Large intestine (tissue), 12 donors: ENCODE measurements at places on chromosomes 7 and 10.

GRCh38 chr10:102431452-102432124, 786 bp downstream of the CUEDC2 start:
- no peak for DNase-seq

DNA sequence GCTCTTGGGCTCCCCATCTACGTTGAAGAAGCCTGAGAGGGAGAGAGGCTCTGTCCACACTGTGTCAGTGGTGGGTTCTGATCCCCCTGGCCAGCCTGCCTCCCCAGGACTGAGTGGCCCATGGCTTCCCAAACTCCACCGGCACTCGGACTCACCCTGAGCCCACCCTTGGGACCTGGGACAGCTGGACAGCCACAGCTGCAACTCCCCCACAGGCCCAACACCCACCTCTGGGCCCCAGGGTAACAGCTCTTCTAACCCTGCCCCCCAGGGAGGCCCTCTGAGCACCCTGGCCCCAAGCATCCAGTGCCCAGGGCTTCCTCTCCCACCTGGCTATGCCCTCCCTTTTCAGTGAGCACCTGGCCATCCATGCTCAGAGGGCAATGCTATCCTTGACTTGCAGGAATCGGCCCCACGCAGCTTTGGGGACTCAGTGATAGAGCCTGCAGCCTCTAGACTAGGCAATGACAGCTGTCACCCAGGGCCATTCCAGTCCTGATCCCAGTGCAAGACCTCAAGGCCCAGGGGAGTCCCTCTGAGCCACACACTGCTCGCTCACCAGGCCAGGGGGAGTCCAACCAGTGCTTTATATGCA, 17.9 kb downstream of the OGDHL start:
- DNase-seq = no peak

DNA sequence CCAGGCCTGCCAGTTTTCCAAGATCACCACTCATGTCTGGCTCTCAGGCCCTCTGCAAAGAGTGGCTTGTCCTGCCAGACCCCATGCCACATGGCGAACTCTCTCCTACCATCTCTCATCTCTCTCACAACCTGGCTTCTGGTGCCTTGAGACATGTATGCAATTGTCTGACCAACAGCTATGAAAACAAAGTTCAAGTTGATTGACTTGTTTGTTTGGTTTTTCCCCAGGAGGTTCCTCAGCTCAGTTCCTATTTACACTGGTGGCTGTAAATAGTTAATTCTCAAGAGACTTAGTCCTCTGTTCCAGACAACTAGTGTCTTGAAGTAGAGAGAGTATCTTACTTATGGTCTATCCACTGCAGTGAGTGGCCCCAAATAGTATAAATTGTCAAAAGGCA, 131.8 kb downstream of the SNX10 start:
- DNase-seq = no peak

DNA sequence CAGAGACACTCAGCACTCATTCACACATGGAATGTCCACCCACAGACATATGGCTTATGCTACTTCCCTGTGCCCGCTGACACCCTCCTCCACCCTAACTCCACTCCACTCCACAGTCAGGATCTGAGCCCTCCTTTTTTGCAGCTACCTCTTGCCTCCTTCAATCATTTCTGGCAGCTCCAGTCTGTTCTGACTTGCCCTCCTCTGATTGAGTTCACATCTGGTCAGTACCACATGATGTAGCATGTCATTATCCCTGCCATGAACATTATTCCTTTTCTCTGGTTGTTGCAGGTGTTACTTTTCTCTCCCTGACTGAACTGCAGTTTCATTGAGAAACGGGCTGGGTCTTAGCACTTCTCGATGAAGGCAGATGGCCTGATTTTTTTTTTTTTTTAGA, 130.1 kb upstream of the EGR2 start:
- no peak for DNase-seq

DNA sequence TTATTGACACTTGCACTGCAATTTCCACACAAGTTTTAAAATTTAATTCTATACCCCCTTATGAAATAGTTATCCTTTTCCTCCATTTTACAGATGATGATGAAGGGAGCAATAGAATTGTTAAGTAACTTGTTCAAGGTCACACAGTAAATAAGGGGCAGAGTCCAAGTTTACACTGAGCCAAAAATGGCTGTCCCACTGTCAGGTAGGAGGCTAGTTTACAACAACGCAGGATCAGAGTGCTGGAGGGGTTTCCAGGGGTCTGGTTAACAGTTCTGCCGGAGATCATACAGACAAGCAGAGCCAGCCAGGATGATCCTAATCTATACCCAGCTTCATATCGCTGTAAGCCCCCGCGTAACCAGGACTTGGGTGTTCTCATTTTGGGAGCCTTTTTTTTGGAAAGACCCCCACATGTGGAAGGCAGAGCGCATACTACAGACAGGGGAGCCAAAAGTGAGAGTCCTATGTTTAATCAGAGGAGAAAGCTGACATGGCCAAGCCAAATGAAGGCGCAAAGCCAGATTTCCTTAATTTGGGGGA, 524 bp upstream of the UNC5B start:
- DNase-seq = no peak

DNA sequence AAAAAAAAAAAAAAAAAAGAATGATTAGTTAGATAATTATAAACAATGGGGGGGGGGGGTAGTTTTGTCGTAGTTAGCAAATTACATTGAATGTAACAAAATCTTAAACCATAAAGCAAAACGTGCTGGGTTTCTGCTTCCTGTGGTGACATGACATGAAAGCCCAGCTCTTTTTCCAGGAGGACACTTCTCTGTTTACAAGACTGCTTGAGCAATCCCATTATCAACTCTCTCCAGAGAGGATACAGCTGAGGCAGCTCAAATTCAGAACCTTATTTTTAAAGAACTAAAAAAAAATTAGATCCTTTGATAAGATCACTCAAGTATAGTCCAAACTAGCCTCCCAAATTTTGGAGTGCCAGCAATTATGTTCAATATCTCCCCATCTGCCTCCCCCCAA, 58.6 kb downstream of the ADRB1 start:
- no peak for DNase-seq

DNA sequence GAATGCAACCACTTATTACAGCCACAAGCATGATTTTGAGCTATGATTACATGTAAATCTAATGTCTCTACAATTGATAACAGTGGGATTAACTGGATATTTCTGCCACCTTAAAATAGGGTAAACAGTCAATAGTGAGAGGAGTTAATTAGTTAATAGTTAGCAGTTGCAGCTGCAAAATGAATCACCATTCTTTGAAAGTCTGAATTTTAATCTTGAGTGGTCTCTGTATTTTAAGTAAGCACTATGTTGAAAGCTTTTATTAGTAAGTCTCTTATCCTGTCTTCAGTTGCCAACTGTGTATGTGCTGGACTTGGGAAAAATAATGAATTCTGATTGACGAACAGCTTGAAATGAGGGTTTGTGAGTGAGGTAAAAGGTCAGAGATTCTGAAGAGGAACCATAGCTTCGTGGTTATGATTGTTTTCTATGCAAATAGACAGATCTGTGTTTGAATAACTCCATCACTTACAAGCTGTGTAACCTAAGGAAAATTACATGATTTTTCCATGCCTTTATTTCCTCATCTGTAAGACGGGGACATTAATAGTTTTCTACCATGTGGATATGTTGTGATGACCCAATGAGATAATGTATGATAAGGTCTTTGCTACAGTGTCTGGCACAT, 75.2 kb downstream of the RNLS start:
- DNase-seq = no peak

DNA sequence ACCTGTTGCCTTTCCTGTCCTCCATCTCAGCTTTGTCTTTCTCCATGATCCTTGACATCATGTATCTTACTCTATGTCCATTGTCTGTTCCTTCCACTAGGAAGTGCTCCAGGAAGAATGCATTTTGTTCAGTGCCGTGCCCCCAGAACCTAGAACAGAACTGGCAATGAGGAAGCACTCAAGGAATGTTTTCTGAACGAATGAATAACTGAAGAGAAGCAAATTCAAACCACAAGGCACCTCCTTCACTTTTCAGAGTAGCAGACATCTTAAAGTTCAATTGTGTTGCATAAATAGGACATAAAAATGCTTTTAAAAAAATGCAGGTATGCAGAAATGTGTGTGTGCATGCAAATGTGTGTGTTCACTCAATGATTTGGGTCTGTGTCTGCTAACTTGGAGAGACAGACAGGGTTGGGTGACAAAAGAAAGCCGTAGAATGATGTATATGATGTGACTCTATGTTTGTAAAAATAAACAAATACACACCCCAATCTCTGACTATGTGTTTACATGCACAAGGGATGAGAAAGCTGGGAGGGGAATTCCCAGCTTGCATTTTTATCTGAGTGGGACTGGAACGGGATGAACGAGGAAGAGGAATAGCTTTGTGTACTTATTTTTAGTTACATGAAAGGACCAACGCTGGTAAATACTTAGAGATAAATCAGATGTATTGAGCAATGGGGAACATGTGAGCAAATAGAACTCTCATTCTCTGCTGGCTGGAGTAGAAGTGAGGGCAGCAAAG, 237.7 kb downstream of the FANK1 start:
- DNase-seq = no peak

DNA sequence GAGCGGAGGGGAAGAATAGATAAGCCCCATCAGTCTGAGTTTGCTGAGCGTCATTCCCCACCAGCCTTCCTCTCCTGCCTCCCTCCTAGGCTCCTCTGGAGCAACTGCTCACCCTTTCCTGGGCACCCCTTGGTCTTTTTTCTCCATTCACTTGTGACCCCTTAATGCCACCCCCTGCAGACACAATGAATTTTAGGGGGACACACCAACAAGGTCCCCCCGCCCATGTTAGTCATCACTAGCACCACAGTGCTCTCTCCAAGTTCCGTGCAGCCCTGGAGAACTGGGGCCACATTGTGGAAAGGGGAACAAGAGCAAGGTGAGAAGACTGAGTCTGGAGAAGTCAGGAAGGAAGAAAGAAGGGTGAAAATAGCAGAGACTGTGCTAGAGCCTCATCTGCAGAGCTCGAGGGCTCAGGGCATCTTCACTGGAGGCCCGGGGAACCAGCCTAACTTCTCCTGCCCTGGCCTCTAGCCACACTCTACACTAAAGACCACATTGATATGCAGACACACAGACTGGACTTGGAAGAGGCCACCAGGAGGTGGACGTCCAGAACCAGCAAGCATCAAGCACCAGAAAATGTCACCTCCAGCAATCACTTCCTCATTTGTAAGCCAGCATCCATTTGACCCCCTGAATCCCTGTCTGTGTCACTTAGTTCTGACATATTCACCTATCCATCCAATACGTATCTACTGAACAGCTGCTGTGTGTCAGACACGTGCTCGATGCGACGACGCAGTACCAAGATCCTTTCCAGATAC, 17.5 kb downstream of the RGR start:
- no peak for DNase-seq

DNA sequence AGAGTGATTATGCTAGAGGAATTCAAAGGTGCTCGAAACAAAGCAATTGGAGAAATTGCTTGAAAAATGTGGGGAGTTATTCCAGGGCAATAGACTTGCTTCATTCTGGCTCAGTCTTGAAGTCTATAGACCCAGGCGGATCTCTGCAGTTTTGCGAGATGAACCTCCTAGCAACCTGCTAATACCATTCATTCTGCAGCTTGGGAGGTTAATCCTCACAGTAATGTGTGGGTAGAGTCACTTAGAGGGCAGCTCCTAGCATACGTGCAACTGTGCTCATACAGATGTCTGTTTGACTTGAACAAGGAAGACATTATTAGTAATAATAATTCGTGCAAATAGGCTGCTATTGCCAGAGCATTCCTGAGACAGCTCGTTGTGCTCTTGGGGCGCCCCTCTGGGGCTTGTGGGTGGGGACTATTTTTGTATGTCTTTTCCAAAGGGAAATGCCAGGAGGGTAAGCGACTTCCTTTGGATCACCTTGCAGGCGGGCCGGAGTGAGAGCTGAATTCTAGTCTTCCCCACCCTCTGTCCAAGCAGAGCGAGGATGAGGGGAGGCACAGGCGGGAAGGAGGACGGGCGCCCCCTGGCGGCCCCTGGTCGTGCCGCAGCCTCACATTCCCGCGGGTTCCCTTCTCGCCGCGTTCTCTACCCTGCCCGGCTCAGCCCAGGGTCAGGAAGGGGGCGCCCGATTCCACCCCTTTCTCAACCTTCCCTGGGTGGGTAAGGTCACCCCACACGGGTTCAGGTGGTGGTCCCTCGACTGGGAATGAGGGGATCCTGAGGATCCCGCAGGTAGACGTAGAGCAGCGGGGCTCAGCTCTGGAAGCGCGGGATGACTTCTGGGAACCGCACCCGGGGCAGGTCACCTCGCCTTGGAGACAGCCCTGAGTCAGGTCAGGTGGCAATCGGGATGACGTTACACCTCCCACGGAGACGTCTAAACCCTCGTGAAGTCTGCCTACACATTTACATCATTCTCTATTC, 241.5 kb downstream of the PHTF2 start:
- no peak for DNase-seq

DNA sequence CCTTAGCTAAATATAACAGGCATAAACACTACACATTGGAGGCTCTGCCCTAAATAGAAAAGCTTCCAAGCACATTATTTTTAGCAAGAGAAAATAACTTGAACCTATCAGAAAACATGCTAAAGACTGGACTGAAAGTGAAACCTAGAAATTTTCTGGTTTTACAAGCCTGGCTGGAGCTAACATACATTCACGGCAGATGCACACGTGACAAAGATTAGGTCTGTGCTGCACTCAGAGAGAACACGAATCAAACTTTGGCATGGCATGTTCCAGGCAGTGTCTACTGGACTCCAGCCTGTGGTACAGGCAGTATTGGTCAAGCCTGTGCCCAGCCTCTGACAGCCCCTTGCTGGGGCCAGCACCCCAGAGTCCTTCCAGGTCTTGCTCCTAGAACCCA, 94.1 kb upstream of the PCBD1 start:
- peak; percentile 76 for DNase-seq

DNA sequence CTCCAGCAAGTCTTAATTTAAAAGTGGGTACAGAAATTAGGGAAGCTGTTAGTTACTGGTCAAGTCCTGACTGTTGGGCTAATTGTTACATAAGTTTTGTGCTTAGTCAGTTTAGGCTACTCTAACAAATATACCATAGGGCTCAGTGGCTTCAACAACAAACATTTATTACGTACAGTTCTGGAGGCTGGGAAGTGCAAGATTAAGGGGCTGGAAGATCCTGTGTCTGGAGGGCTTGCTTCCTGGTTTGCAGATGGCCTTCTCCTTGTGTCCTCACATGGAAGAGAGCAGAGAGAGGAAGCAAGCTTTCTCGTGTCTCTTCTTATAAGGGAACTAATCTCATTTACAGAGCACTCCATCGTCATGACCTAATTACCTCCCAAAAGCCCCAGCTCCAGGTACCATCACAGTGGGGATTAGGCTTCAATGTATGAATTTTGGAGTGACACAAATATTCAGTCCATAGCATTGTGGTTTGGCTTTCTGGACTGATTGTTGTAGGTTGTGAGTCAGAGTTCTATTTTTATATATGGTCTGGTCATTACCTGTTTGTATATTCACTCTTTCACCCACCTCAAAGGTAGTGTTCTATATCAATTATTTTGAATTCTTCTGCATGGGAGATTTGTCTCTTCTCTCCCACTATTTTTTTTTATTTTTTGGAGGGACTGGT, 17.1 kb downstream of the ST7 start:
- DNase-seq = no peak

GRCh38 chr10:70649526-70649925, 22.8 kb upstream of the ADAMTS14 start:
- no peak for DNase-seq

GRCh38 chr10:31102421-31102820, 70.8 kb upstream of the ZNF438 start:
- DNase-seq = no peak
